Glomerular endothelial cell (primary cell): ENCODE measurements at places on chromosomes 6 and 20.

DNA sequence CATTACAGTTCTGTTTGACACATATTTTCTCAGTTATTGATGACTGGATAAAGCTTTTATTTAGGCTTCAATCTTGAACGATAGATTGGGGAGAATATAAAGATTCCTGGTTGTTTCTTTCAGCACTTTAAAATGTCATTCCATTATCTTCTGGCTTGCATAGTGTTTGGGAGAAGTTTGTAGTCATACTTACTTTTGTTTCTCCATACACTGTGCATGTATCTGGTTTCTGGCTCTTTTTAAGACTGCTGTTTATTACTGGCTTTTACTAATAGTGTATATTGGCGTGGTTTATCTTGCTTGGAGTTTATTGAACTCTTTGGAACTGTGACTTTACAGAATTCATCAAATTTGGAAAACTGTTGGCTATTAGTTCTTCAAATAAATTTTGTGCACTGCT lies 49.2 kb downstream of the RGS17 start:
- no peak for DNase-seq

GRCh38 chr20:33676121-33676520 lies 1.9 kb upstream of the NECAB3 start:
- DNase-seq, result no peak

DNA sequence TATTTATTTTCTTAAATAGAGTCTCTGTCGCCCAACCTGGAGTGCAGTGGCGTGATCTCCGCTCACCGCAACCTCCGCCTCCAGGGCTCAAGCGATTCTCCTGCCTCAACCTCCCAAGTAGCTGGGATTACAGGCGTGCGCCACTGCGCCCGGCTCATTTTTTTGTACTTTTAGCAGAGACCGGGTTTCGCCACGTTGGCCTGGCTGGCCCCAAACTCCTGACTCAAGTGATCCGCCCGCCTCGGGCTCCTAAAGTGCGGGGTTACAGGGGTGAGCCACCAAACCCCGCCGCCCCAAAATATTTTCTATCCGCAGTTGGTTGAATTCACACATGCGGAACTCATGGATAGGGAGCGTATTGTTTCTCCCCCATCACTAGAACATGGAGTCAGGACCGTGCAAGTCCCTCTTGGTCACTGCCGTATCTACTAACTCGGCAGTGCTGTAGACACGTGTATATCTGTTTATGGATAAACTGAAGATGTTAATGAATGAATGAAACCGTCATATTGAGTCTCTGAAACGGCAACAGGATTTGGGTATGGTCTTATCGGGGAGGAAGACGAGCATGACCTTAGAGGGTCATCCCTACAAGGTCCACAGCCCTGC lies 904 bp downstream of the MKKS start:
- no peak for DNase-seq

GRCh38 chr6:113082745-113083144 lies 735.6 kb downstream of the RFPL4B start:
- no peak for DNase-seq

DNA sequence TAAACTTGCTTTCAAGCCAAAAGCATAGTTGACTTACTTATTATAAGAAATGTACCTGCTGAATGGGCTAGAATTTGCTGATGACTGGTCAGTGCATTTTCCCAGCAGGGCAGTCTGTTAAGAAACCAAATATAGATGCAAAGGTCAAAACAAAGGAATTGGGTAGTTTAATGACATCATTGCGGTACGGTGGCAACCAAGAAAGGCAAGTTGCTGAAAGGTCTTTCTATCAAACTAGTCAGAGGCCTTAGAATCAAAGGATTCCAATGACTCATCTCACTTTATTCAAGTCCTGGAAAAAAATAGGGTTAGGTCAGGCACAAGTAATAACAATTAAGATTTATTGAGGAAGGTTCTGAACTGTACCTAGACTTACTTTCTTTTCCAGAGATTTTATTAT lies 76.4 kb downstream of the KIZ start:
- DNase-seq, result no peak

DNA sequence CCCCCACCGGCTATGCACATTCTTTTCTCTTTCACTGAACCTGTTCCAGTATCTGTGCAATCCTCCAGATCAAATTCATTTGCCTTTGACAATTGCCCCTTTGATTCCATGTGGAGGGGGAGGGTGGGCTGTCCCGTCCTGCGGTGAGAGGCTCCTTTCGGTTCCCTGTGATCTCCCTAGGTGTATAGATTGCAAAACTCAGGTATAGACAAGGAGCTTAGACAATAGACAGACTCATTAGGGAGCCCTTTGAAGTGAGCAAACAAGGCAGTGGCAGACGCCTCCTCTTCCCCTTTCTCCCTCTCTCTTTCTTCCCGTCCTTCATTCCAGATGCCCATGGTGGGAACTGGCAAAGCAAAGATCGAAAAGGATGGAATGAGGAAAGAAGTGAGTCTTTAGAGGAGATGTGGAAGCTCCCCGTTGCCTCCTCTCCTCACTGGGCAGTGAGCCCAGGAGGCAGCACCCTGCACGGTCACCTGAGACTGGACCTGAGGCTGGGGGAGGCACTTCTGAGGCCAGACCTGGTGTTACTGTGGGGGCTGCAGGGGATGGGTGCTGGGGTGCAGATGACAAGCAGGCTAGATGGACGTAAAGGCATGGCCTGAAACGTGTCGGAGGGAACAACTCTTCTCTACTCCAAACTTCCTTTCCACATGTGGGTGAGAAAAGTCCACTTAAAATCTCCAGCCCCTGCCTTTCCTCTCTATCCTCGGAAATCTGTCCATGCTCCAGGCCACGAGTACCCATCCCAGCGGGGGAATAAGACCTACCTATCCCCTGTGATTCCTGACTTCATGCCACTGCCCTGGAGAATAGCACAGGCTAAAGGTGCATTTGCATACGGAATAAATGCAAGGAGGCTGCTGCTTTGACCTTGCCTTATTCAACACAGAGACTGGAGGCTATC lies 256.6 kb upstream of the FOXQ1 start:
- DNase-seq, result no peak
